Tibial nerve (tissue), 4 donors: ENCODE measurements at places on chromosomes 4 and X.

GRCh38 chr4:15653420-15653819, 1.7 kb downstream of the FBXL5 start:
- peaks cover 63% of the 10 kb centered on the region for H3K4me1 ChIP-seq
- H3K36me3 ChIP-seq, result no peaks in the 10 kb centered on the region
- H3K27ac ChIP-seq, result peak overlapping the region; percentile 99
- H3K27me3 ChIP-seq, result no peaks in the 10 kb centered on the region

- no peaks in the 10 kb centered on the region for H3K36me3 ChIP-seq
- no peaks in the 10 kb centered on the region for H3K4me1 ChIP-seq
- no peak for DNase-seq
- H3K27me3 ChIP-seq, result no peaks in the 10 kb centered on the region
- no peak overlapping the region for H3K27ac ChIP-seq
Observed at GRCh38 chr4:153988492-153989363, 199.8 kb upstream of the SFRP2 start.

GRCh38 chr4:1684506-1685234, 557 bp upstream of the FAM53A start:
- peak overlapping the region; percentile 51 for H3K4me3 ChIP-seq
- no peaks in the 10 kb centered on the region for H3K27me3 ChIP-seq
- peak; percentile 90 for DNase-seq
- no peaks in the 10 kb centered on the region for H3K36me3 ChIP-seq

DNA sequence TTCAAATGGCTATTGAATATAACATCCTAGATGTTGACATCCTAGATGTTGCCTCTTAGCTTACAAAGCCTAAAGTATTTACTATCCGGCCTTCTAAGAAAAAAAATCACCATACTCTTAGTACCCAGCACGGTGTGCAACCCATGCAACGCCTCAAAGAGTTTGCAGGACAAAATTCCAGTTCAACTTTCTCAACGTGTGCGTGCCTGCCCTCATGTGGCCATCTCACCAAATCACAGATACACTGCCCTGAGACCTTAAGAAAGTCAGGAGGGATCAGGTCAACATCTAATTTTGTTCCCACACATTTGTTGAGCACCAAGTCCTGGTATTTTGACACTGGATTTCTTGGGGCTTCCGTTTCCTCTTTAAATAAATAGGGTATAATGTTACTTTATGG, 68.3 kb downstream of the CRMP1 start:
- H3K27ac ChIP-seq, result no peak overlapping the region
- DNase-seq, result no peak
- no peaks in the 10 kb centered on the region for H3K36me3 ChIP-seq
- no peak overlapping the region for H3K4me3 ChIP-seq
- no peaks in the 10 kb centered on the region for H3K27me3 ChIP-seq

GRCh38 chrX:97850911-97851310, 967.2 kb downstream of the RPA4 start:
- peaks cover 4% of the 10 kb centered on the region for H3K27me3 ChIP-seq
- H3K4me1 ChIP-seq, result no peaks in the 10 kb centered on the region
- no peak for DNase-seq
- H3K27ac ChIP-seq, result no peak overlapping the region
